H4 (cell line): ENCODE measurements at places on chromosomes 1 and 21. TPM values are rescaled to one million over a fixed set of nuclear protein-coding genes. Genes with fewer than 3 reads are reported as not detected.

DPYD gene
- total RNA-seq = 14.8 and 18.2 TPM in 2 replicates

KCNC4 gene
- 0.12 and 0.72 TPM in 2 replicates for total RNA-seq

UMODL1 gene
- total RNA-seq = not detected in 2 replicates

TPTE gene
- total RNA-seq = 3.7 and 4.5 TPM in 2 replicates

TNFSF4 gene
- 0.21 and 1.2 TPM in 2 replicates for total RNA-seq

SLC9C2 gene
- total RNA-seq = not detected in 2 replicates

TRIM63 gene
- total RNA-seq = not detected in 2 replicates

DENND1B gene
- 7.3 and 7.4 TPM in 2 replicates for total RNA-seq

ZNF683 gene
- not detected in 2 replicates for total RNA-seq

TRIM67 gene
- not detected in 2 replicates for total RNA-seq

RXFP4 gene
- not detected in 2 replicates for total RNA-seq

CAPN8 gene
- not detected in 2 replicates for total RNA-seq

IL24 gene
- total RNA-seq = 1.1 TPM in 1 of 2 replicates, not detected in the other

TFAP2E gene
- total RNA-seq = not detected in 2 replicates

AADACL3 gene
- not detected in 2 replicates for total RNA-seq

- no peak for DNase-seq
Observed at GRCh38 chr1:203046984-203047630, 20.8 kb downstream of the PPFIA4 start.

GRCh38 chr1:212458817-212459216 is 26.1 kb downstream of the NENF start:
- DNase-seq = no peak

DNA sequence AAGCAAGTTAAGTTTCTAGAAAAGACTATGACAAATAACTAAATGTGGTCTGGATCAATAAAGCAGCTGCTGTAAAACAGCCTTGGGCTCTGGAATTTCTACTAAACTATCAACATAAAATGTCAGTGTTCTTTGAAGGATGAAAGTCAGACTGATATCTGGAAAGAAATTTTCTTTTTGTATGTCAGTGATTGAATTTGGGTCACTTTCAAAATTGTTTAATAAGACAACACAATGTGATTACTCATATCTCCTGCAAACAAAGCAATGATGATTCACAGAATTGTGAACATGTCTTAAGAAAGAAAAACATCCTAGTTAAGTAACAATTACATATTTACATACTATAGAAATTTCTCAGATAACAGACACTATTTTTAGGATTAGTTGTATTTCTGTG is 826.4 kb downstream of the PLA2G4A start:
- no peak for DNase-seq

GRCh38 chr1:44293761-44294315 is 61.2 kb downstream of the ERI3 start:
- no peak for DNase-seq

DNA sequence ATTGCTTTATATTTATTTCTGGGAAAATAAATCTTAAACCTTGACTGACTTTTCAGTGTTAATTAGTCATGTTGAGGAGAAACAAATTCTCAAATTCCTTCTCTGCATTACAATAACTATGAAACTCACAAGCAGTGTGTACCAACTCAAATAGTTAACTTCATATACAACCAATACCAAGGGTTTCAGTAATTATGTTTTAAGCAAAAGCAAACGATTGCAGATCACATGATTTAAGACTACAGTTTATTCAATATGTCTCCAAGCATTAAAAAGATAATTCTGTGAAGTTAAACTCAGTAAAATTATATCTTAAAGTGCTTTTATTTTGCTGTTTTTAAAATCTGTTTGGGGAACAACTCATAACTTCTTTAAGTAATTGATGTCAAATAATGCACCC is 28.6 kb downstream of the PCSK9 start:
- no peak for DNase-seq

- DNase-seq = no peak
Observed at GRCh38 chr1:160864173-160864572, 1.5 kb upstream of the CD244 start.

- DNase-seq = peak; percentile 25
Observed at GRCh38 chr1:107871687-107872395, 93.1 kb downstream of the VAV3 start.

DNA sequence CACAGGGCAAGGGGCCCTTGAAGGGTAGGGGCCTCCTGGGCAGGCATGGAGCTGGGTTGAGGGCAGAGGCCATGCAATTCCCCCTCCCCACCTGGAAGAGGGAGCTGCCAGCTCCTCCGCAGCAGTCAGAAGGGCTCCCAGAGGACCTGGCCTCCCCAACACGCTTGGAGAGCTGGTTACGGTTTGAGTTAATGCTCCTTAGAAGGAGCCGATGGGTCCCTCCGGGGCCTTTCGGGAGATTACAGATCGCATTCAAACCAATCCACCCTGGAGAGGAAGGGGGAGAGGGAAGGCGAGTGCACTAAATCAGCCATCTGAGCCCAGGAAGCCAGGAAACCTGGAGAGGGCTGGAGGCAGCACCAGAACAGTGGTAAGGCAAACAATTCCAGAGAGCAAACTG is 106.3 kb upstream of the CSF3R start:
- DNase-seq = no peak

- no peak for DNase-seq
Observed at GRCh38 chr1:41574842-41575241, 90.4 kb upstream of the EDN2 start.

DNA sequence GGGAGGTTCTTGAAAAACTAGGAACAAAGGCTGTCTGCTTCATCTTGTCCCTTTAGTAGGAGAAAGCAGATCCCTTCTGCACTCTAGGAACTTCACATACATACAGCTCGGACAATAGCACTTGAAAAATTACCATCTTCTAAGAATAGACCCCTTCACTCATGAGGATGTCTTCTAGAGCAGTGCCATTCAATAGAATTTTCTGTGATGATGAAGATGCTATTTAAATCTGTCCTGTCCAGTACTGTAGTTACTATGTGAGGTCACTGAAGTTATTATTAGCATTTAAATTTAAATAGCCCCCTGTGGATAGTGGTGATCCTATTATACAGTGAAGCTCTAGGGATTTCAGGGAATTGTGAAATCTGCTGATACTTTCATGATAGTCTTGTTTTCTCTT is 46.4 kb upstream of the RAB3GAP2 start:
- no peak for DNase-seq

DNA sequence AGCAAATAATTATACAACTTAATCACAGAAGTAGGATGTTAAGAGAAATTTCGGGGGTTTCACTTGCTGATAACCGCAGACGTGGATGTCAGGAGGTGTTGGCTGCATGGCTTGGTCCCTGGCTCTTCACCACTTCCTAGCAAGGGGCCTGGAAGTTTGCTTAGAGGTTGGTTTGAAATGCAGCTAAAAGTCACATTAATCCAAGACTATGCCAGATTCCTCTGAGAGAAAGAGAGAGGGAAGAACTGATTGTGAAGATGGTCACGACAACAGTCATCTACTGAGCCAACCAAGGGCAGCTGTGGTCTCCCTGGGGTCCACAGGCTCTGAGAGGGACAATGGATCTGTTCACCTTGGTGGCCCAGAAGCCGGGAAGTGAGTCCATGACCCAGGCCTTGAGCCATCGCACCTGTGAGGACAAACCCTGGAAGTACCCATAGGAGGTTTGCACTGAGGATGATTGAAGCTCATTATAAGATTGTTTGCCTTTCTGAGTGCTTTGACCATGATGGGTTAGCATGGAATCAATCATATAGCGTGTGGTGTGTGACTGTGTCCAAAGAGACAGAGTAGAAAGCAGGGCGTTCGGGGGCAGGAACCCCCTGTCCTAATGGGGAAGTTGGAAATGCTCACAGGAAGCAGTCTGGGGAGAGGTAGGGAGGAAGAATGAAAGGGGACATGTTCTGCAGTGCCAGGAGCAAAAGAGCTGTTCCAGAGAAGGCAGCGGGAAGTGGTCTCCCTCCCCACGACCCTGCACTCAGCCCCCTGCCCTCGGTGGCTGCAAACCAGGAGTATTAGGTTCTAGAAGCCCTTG is 47.1 kb downstream of the UMODL1 start:
- DNase-seq = no peak

DNA sequence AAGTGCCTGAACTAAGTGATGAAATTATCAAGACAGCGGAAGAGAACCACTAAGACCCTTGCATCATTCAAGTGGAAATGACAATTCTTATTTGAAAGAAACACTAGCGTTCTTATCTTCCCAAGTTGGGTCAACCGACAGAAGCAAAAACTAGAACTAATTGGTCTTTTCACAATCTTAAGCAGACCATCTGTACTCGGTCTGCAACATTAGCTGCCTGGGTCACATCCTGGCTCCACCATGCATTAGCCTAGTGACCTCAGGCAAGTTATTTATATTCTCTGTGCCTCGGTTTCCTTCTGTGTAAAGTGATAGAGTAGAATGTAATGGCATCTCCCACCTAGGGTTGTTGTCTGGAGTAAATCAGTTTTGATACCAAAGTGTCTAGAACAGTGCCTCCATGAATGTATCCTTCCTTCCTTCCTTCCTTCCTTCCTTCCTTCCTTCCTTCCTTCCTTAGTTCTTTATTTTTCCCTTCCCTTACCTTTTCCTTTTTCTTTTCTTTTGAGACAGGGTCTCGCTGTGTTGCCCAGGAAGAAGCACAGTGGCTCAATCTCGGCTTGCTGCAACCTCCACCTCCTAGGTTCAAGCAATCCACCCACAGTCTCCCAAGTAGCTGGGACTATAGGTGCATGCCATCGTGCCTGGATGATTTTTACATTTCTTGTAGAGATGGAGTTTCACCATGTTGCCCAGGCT is 6.0 kb downstream of the COLGALT2 start:
- no peak for DNase-seq

DNA sequence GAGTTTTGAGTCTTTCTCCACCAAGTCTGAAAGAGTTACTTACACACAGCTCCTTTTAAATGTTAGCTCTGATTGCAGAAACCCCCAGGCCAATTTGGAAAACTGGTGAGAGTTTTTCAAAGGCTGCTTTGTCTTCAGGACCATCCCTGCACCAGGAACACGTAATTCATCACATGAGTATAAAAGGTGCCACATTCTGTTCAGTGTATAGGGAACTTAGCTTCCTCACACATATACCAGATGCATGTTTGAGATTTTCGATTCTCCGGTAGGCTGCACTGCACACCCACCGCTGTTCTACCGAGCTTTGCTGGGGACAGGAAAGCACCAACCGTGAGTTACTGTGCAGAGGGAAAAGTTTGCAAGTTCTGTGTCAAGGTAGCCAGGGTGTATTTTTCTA is 28.3 kb upstream of the KCNK2 start:
- DNase-seq = no peak

- no peak for DNase-seq
Observed at GRCh38 chr1:11470912-11471311, 8.0 kb upstream of the DISP3 start.

GRCh38 chr1:63032171-63032570 is 248.2 kb downstream of the ATG4C start:
- no peak for DNase-seq

DNA sequence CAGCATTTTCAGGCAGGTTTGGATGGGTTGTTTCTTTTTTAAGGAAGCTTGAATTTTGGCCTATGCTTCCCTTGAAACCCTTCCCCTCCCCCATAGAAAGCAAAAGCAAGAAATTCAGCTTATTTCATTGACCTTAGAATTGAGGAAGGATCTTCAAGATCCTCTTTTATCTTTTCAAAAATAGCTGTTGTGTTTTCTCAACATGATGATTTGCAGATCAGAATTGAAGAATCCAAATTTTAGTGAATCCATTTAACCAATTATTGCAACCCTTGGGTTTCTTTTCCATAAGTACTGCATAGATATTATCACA is 73.7 kb downstream of the LRRC8C start:
- no peak for DNase-seq

DNA sequence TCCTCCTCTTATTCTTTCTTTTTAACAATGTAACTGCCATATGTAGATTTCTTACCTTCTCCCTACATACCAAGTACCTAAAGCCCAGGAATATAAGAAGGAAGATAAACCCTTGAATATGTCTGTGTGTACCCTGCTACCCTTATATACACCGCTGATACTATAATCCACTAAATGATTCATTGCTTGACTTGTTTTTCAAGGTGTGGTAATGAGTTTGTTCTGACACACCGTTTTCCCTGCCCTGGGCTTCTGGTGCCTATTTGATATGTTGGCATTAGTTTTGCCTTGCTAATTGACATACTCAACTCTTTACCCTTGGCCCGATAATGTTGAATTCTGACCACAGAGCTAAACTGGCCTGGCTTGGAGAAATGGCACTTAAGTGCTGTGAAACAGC is 64.3 kb downstream of the IL23R start:
- no peak for DNase-seq

DNA sequence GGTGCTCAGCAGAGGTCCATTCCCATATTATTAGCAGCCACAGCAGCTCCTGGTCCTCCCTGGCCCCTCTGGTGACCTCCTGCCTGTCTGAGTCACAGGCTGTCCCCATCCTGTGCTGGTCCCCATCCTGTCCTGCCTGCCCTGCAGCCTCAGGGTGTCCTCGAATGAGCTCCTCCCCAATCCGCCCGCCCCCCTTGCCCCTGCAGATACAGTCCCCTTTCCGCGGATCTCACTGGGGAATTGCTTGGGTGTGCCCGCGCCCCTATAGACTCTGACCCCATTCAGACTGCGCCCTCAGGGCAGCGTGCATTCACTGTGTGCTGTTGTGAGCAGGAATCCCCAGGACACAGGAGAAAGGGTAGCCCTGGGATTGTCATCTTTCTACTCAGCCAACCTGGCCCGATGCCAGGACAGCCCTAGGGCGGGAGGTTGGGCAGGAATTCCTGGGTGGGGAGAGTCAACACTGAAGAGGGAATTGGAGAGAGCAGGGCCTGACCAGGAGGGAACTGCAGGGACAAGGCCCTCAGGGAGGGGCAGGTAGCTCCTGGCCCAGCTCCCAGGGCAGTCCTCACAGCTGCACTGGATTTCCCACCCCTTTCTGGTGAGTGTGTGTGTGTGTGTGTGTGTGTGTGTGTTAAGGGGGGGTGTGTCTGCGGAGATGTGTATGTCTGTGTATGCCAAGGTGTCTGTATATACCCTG is 1.1 kb upstream of the GUCA2A start:
- DNase-seq = peak; percentile 87

- no peak for DNase-seq
Observed at GRCh38 chr21:29413683-29414082, 115.0 kb downstream of the BACH1 start.

- peak; percentile 24 for DNase-seq
Observed at GRCh38 chr1:10339815-10340214, 59.0 kb upstream of the PGD start.

DNA sequence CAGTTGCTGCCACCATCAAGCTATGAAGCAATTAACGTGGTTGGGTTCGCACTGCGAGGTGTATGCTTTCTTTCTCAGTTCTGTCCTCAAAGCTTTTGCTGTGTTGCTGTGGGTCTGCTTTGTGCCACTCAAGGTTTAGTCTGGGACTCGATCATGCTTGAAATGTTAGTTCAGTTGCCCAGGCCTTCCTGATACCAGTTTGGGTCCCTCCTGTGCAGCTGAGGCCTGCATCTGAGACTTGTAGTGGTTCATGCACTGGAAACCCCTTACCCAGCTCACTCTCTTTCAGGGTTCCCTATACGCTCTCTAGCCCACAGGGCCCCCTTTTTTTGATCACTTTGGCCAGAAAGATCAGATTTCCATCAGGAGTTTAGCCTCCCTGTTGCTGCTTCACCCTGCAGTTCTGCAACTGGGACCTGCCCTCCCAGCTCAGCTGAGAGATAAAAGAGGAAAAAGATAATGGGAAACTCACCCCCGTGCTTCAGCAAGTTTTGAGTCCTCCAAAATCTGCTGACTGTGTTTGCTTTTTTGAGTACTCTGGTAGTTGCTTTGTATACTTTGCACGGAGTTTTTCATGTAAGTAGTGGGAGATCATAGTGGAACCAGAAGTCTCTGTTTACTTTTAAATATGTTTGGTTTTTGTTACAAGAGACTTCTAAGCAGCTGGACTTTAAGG is 317.0 kb downstream of the HHAT start:
- DNase-seq = no peak

- no peak for DNase-seq
Observed at GRCh38 chr1:76627901-76628300, 239.4 kb upstream of the ST6GALNAC5 start.

- DNase-seq = no peak
Observed at GRCh38 chr1:226650236-226650841, 88.7 kb downstream of the ITPKB start.
